ENCODE measurements at places on chromosomes 3 and 15. TPM values are rescaled to one million over a fixed set of nuclear protein-coding genes. Genes with fewer than 3 reads are reported as not detected.

Gene GABRB3
- total RNA-seq, result 287 TPM

Gene PIGZ
- total RNA-seq, result 4.7 TPM

DNA sequence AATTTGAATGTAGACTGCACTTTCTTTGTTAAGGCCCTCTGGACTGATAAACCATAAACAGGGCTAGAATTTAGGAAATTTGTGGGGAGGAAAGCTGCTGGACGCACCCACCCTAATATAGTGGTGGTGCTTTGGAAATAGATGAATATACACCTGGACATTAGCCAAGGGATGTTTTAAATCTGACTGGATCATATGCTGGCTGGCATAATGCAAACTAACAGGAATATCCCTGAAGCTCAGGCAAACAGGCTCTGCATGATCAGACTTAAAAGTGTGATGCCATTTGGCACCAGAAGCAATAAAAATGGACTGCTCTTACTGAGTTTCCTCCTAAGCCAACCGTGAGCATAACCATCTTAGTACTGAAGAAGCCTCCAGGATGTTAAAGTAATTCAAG lies 465.8 kb upstream of the ROBO1 start:
- H3K27ac ChIP-seq, result no peak overlapping the region
- no peak for DNase-seq
- H3K4me3 ChIP-seq, result no peak overlapping the region
- H3K27me3 ChIP-seq, result peaks cover 2% of the 10 kb centered on the region

DNA sequence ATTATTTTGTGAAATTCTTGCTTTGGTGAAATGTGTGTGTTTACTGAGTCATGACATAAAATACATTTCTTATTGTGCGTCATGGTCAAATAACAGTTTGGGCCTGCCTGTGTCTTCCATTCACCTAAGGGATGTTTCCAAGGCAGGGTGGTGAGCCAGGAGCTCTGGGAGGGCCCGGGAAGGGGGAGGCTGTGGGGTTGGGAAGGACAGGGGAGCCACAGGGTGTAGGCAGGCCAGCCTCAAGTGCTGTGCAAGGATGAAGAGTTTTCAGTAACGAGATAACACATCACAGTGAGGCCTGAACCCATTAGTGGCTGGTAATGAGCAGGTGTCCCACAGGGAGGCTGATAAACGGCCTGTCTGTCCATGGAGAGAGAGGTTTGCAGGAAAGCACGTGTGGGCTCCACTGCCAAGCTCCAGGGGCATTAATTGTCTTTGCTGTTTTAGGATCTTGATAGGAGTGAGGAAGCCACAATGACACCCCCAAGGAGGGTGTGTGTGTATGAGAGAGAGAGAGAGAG lies 35.6 kb upstream of the SEC13 start:
- peak overlapping the region; percentile 23 for H3K27ac ChIP-seq
- H3K27me3 ChIP-seq, result peaks cover 3% of the 10 kb centered on the region
- DNase-seq, result no peak
- H3K4me1 ChIP-seq, result peaks cover 59% of the 10 kb centered on the region
- peak overlapping the region; percentile 7 for H3K4me3 ChIP-seq
- peaks cover 11% of the 10 kb centered on the region for H3K36me3 ChIP-seq

DNA sequence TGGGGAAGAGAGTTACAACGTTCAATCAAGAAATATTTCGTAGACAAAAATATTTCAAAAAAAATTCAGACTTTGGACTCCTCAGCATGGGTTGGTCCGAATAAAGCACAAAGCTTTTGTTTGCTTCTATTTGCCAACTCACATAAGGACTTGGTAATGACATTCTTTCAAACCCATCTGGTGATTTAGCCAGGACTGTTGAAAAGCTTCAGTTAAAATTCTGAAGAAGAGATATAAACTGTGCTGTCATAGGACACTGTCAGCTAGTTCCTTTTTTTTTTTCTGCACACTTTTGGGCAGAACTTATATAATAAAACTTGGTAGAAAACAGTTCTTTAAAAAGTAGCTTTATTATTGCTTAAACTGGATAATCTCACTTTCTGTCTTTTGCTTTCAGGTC lies 660.8 kb upstream of the SGO1 start:
- DNase-seq, result no peak
- no peaks in the 10 kb centered on the region for H3K27me3 ChIP-seq
- H3K4me3 ChIP-seq, result no peak overlapping the region
- H3K36me3 ChIP-seq, result no peaks in the 10 kb centered on the region
- H3K27ac ChIP-seq, result no peak overlapping the region

- peaks cover 15% of the 10 kb centered on the region for H3K4me1 ChIP-seq
- peaks cover 4% of the 10 kb centered on the region for H3K27me3 ChIP-seq
- H3K27ac ChIP-seq, result no peak overlapping the region
These were observed 5.3 kb downstream of the ZNF710 start for GRCh38 chr15:90006217-90007075.

GRCh38 chr3:125019271-125019670 lies 36.5 kb downstream of the HEG1 start:
- peaks cover 4% of the 10 kb centered on the region for H3K36me3 ChIP-seq
- H3K4me1 ChIP-seq, result no peaks in the 10 kb centered on the region
- H3K27me3 ChIP-seq, result no peaks in the 10 kb centered on the region
- H3K27ac ChIP-seq, result no peak overlapping the region

DNA sequence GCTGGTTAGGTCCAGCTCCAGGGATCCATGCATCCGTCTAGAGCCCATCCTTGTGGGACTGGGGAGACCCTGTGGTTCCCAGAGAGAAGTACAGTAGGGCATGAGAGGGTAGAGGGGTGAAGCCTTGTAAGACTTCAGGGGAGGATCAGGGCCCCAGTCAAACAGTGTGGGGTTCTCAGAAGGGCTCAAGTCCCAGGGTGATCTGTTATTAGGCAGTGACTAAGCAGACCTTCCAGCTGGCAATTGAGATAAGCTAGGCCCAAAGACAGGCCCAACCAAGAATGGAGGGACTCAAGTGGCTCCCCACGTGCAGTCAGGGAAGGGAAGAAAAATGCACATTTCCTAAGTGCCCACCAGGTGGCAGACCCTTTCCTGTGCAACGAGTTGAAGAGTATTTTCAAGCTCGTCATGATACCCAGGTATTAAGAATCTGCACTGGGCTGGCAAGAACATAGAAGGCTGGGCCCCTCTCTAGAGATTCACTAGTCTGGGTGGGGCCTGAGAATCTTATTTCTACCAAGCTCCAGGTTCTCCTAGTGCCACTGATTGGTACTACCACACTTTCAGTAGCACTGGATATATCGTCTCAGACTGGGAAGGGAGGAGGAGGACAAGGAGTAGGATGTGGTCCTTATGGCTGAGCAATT lies 240.8 kb downstream of the NR1D2 start:
- H3K27ac ChIP-seq, result no peak overlapping the region
- no peak overlapping the region for H3K4me3 ChIP-seq
- H3K27me3 ChIP-seq, result no peaks in the 10 kb centered on the region
- no peaks in the 10 kb centered on the region for H3K4me1 ChIP-seq
- peak; percentile 31 for DNase-seq

GRCh38 chr15:81923561-81924350 lies 122.1 kb downstream of the MEX3B start:
- no peak for DNase-seq
- H3K4me3 ChIP-seq, result no peak overlapping the region
- H3K36me3 ChIP-seq, result peaks cover 30% of the 10 kb centered on the region
- no peaks in the 10 kb centered on the region for H3K4me1 ChIP-seq

DNA sequence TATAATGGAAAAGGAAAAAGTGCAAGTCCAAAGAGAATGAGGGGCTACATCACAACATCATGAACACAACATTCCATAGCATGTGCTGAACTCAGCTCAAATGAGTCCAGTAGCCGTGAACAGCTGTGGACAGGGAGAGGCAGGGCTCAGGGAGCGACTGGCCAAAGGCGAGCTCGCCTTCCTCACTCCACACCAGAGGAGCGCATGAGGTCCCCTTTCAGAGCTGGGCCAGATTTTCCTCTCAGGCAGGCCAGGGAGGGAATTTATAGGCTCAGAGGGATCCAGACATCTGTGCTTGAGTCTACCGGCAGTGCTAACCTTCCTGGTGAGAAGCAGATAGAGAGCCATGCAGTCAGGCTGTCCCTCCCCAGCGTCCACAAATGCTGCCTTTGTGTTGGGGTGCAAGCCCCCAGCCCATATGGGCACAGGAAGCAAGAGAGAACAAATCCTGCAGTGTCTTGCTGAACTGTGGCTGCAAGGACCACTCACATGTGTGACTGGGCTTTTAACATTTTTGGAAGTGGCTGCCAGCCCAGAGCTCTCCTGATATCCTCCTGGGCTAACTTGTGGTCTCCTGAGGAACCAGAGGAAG lies 32.5 kb downstream of the ARHGEF3 start:
- peak overlapping the region; percentile 33 for H3K4me3 ChIP-seq
- peaks cover 2% of the 10 kb centered on the region for H3K27me3 ChIP-seq
- H3K36me3 ChIP-seq, result no peaks in the 10 kb centered on the region
- peaks cover 13% of the 10 kb centered on the region for H3K4me1 ChIP-seq
- peak overlapping the region; percentile 45 for H3K27ac ChIP-seq

DNA sequence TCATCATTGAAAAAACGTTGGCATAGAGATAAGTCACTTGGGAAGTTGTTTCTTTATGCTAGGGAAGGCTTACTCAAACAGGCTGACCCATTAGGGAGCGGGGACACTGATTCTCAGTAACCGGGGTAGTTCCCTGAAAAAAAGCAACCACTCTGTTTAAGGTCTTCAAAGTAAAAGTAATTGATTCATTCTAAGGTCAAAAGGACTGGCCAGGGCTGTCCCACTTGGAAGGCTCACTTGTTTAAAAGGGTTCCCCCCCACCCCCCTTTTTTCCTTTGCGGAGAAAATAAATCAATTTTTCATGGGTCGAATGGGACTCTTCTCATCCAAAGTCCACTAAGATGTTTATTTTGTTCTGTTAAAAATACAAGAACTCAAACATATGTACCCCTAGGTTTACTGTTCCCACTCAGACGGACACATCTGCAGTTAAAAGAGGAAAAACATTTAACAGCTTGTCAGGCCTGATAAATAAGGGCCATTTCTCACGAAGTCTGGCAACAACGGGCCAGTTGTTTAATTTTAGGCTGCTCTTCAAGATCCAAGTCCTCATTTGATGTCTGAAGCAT lies 53.0 kb downstream of the ARHGEF3 start:
- H3K27me3 ChIP-seq, result no peaks in the 10 kb centered on the region
- no peak for DNase-seq
- H3K4me3 ChIP-seq, result no peak overlapping the region
- peaks cover 5% of the 10 kb centered on the region for H3K36me3 ChIP-seq

All from glutamatergic neuron (in vitro differentiated cells).